Ovary (tissue), 10 donors: ENCODE measurements at places on chromosomes 2 and 18. TPM values are rescaled to one million over a fixed set of nuclear protein-coding genes. Genes with fewer than 3 reads are reported as not detected.

The CDH2 gene
- total RNA-seq = 9.6 TPM

The DUSP28 gene
- total RNA-seq = 6.8 TPM

- DNase-seq = peak; percentile 59
These were observed 71.1 kb upstream of the SH3BP4 start for GRCh38 chr2:234880551-234881211.

DNA sequence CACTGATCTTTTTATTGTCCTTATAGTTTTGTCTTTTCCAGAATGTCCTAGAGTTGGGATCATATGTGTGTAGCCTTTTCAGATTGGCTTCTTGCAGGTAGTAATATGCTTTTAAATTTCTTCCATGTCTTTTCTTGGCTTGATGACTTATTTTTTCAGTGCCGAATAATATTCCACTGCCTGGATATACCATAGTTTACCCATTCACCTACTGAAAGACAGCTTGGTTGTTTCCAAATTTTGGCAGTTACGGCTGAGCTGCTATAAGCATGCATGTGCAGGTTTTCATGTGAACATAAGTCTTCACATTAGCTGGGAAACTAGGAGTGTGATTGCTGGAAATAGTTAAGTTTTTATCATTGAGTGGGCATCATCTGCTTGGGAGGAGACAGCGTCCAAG is 73.7 kb downstream of the RNF144A start:
- DNase-seq = no peak

The NT5DC4 gene
- not detected for total RNA-seq

DNA sequence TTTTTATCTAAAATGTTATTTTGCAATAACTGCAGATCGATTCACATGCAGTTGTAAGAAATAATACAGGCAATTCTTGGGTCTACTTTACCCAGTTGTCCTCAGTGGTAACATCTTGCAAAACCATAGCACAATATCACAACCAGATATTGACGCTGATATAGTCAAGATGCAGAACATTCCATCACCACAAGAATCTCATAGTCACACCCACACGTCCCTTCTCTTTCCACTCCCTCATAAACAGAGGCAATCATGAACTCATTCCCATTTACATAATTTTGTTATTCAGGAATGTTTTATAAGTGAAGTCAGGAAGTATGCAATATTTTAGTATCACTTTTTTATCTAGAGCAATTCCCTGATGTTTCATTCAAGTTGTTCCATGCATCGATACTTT is 797.5 kb upstream of the RAB6C start:
- no peak for DNase-seq

GRCh38 chr2:68404893-68405799 is 40.1 kb downstream of the PLEK start:
- no peak for DNase-seq

GRCh38 chr2:15159751-15160177 is 401.4 kb downstream of the NBAS start:
- no peak for DNase-seq
